Hepatocyte (in vitro differentiated cells): ENCODE measurements at places on chromosomes 6 and 20.

- no peak for DNase-seq
These were observed 58.9 kb downstream of the ID4 start for GRCh38 chr6:19895866-19896692.

- no peak for DNase-seq
These were observed 142.7 kb upstream of the EXOC2 start for GRCh38 chr6:835476-836160.

DNA sequence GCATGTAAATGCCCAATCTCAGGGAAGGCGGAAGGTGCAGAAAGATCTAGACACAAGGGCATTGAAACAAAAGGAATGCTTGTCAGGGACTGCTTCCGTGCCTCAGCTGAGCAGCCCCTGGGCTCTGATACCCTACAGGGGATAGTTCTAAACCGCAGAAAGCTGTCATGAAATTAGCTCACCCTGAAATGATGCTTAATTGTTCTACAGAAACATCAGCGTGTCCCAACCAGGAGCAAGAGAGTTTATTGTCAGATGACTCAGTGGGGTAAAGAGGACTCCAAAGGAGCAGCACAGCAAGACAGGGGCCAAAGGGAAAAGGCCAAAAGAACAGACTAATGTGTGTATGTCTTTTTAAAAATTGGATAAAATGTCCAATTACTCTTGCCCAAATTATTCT is 258.4 kb upstream of the JARID2 start:
- DNase-seq = no peak

DNA sequence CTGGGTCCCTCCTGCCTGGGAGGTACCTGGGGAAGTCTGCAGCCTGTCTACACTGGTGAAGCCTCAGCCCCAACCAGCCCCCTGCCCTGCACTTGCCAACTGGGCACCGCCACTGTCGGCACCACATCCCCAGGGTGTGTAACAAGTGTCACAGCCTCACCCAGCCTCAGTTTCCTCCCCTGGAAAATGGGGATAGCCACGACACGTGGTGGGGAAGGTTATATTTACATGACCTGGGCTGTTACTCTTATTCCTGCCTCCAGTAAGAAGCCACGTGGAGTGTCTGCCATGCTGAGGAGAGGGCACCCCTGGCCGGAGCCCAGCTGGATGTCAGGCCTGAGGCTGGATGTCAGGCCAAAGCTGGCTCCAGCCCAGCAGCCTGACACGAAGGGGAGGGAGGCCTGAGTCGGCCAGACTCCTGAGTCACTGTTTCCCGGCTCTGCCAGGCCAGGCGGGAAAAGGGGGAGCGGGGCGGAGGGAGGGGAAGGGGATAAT is 44.9 kb downstream of the SNAI1 start:
- DNase-seq = peak; percentile 78

GRCh38 chr6:89495961-89496535 is 63.1 kb downstream of the ANKRD6 start:
- no peak for DNase-seq

- no peak for DNase-seq
These were observed 184.5 kb downstream of the KIF16B start for GRCh38 chr20:16388731-16389130.

GRCh38 chr6:10510592-10511367 is 10.4 kb upstream of the GCNT2 start:
- DNase-seq = peak; percentile 80

DNA sequence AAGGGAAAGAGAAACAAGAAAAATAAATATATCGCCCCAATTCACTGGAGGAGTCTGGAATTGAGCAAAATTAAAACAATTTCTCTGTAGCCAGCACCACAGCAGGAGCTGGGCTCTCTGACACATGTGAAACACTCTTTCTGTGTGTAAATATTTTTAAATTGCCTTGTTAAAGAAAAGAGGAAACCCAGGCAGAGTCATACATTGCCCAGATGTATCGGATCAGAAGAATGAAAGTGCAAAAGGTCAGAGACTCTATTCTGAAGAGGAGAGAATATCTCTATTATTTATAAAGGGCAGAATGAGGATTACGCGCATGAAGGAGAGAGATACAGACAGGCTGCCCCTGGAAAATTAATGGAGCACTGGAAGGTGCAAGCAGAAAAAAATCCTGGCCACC is 127.0 kb upstream of the MAN1A1 start:
- DNase-seq = no peak
